ENCODE measurements at places on chromosomes 6 and 20.
A peak's percentile ranks its signal among the peaks of the same experiment; 100 is the strongest.

DNA sequence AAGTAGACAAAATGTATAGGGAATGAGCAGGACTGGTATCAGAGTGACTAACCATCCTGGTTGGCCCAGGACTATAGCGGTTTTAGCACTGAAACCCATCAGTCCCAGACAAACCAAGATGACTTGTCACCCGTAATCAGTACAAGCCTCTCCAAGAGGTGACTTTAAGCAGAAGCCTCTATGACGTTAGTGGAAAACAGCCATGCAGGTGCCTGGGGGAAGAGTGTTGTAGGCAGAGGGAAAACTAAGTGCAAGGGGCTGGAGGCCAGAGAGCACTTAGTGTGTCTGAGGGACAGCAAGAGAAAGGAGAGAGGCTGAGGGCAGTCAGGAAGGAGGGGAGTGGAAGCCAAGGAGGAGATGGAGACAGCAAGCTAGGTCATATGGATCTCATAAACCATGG is 2.1 kb downstream of the SGK2 start:
- DNase-seq: no peak

DNA sequence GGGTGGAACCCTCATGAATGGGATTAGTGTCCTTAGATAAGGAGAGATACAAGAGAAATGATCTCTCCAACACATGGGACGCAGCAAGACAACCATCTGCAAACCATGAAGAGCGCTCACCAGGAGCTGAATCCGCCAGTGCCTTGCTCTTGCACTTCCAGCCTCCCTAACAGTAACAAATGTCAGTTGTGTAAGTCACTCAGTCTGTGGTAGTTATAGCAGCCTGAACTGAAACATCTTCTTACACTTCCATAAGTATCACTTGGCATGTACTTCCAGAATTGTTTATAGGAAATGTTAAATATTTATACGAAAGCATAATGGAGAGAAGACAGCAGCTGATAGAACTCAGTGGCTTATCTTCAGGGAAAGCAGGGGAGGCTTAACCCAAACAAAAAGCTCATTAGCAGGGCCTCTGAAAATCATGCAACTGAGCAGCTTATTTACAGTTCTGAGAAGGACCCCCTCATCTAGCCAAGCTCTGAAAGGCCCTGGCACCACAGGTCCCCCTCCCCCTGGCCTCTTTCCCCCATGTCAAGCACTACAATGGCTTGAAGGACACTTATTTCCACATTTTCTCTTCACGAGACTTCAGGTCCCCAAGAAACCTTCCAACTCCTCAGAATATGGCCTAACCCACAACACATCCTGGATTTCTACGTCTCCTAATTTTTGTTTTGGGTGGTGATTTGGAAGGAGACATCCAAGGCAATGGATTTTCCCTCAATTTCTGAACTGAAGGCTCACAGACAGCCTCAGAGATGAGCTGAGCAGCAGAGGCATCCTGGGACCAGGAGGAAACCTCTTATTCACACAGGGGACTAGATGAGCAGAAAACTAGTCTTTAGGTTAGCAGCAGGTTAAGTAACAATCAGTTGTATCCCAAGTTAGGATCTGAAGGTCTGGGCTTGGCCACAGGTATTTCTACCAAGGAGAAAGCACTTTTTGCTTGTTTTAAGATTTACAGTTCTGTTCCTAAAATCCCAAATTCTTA is 49.1 kb downstream of the GCLC start:
- no peak for DNase-seq

DNA sequence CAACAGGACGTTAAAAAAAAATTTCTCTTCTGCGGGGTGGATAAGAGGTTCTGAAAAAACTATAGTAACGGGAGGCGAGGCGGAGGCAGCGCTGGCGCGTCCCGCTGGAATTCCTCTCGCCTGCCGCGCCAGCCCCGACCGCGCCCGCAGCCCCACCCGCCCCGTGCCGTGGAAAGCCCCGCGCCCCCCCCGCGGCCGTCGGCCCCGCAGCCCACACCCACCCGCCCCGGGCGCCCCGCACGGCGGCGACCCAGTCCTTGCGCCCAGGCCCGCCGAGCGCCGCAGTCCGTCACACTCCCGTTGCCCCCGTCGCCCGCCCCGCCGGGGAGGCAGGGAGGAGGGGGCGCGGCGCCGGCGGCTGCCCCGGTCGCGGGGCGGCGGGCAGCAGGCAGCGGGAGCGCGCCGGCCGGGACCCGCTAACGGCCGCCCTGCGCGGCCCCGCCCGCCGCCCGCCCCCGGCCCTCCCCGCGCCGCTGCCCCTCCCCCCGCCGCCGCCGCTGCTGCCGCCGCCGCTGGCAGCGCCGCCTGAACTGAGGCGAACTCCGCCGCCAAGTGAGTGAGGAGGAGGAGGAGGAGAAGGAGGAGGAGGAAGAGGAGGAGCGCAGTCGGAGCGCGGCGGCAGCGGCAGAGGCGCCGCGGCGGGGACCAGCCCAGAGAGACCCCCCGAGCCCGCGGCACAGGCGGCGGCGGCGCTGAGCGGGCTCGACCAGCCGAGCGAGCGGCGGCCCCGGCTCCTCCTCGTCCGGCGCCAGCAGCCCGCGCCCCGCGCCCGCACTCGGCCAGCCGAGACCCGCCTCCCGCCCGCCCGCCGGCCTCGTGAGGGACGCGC is at the start of gene QKI:
QKI (plus strand) TSS at position 602 of the 829 bp plus-strand sequence. CDS start 476 bp downstream, outside the sequence.
- DNase-seq: peak; percentile 79

DNA sequence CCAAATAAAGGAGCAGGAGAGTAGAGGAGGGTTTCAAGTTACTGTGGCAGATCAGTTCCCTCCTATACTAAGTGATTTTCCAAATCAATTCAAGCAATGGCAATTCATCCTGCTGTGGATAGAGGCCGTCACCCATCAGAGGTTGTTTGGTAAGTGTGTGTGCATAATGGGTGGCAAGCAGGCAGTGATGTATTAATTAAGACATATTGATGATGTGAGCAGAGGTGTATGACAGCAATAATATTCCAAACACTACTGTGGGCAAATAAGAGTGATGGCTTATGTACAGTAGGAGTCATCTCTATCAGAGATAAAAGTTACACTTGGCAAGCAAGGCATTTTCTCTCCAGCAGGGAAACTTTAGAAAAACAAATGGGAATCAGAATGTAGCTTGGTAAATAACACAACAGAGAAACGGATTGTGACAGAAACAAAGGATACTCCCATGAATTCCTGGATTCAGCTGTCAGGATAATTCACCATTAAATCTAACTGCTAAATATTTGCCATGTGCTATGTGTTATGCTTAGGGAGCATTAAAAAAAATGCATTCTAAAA is 196.3 kb downstream of the KHDC1L start:
- DNase-seq: no peak

- DNase-seq: peak; percentile 52
Observed at GRCh38 chr6:5174244-5174643, 86.5 kb downstream of the LYRM4 start.

Measured in immature natural killer cell (primary cell).